Activated naive CD8-positive, alpha-beta T cell treated with anti-CD3 and anti-CD28 coated beads for 36 hours (primary cell): ENCODE measurements at places on chromosomes 2 and 18.

- peaks cover 35% of the 10 kb centered on the region for H3K27me3 ChIP-seq
- peaks cover 19% of the 10 kb centered on the region for H3K4me1 ChIP-seq
- no peaks in the 10 kb centered on the region for H3K36me3 ChIP-seq
These were observed at the start of gene SPIRE1 for GRCh38 chr18:12657684-12658425. Gene SPIRE1, minus strand, starts transcription at chr18:12658107. Its CDS starts 241 bp downstream, at chr18:12657866.

DNA sequence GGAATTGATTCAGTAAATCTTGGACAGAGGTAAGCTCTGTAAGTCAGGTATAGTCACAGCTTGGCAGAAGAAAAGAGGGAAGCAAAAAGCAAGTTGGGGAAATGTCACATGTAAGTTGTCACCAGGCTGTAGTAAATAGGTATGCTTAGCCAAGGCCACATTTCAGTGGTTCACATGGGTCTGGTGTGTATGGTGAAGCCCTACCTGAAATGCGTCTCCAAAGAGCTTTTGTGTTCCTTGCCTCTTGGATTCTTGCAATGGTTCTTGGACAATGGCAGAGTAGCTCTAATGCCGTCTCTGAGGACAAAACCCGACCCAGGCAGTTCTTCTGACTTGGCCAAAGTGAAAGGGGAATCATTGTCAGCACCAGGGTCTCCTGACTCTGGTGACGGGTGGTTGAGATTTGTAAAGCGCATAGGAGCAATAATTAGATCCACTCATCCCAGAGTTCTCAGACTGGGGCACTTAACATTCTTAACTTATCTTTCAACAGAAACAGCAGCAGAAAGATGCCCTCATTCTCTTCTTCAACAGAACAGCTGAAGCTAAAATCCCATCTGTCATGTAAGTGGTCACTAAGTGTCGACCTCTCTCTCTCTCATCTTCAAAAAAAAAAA, 34.4 kb upstream of the RPL37A start:
- H3K36me3 ChIP-seq, result peaks cover 2% of the 10 kb centered on the region
- no peaks in the 10 kb centered on the region for H3K4me1 ChIP-seq
- H3K27ac ChIP-seq, result no peak overlapping the region
- no peak for DNase-seq

GRCh38 chr2:189698020-189698887, 23.8 kb downstream of the ANKAR start:
- no peak overlapping the region for H3K27ac ChIP-seq
- peak overlapping the region; percentile 14 for H3K4me3 ChIP-seq
- H3K36me3 ChIP-seq, result no peaks in the 10 kb centered on the region
- no peaks in the 10 kb centered on the region for H3K27me3 ChIP-seq

- no peaks in the 10 kb centered on the region for H3K27me3 ChIP-seq
- H3K4me1 ChIP-seq, result peaks cover 2% of the 10 kb centered on the region
- H3K27ac ChIP-seq, result no peak overlapping the region
These were observed 13.2 kb upstream of the RAPGEF4 start for GRCh38 chr2:172722481-172722880.

DNA sequence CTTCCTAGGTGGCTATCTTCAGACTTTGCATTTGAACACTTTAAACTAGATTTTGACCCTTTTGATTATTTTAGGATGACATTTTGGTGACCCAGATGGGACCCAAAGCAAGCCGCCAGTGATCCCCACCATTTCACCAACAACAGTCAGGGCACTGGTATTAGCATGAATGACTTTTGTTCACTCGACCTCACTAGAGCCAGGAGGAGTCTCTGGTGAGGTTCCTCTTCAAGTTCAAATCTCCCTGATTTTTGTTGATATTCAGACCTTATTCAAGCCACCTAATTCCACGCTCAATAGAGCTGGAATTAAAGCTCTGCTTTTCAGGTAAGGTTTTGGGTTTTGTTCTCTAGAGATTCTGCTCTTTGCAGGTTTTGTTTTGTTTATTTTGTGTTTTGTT, 202.3 kb downstream of the MREG start:
- H3K4me3 ChIP-seq, result peak overlapping the region; percentile 34
- no peak overlapping the region for H3K27ac ChIP-seq
- no peaks in the 10 kb centered on the region for H3K27me3 ChIP-seq
- no peaks in the 10 kb centered on the region for H3K36me3 ChIP-seq
- H3K4me1 ChIP-seq, result peaks cover 13% of the 10 kb centered on the region

DNA sequence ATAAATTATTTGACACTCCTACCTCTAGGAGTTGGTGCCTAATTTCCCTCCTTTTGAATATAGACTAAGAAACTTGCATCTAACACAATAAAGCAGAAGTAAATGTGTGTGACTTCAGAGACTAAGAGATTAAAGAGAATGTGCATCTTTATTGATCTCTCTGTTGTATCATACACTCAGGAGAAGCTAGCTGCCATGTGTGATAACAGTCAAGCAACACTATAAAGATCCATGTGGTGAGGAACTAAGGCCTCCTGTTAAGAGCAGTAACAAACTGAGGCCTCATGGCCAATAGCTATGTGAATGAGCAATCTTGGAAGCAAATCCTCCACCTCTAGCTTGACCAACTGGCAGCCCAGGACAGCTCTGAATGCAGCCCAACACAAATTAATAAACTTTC, 3.4 kb downstream of the FANCL start:
- H3K27me3 ChIP-seq, result peaks cover 8% of the 10 kb centered on the region
- H3K4me3 ChIP-seq, result no peak overlapping the region
- no peak overlapping the region for H3K27ac ChIP-seq
- peaks cover 24% of the 10 kb centered on the region for H3K36me3 ChIP-seq
- DNase-seq, result no peak

DNA sequence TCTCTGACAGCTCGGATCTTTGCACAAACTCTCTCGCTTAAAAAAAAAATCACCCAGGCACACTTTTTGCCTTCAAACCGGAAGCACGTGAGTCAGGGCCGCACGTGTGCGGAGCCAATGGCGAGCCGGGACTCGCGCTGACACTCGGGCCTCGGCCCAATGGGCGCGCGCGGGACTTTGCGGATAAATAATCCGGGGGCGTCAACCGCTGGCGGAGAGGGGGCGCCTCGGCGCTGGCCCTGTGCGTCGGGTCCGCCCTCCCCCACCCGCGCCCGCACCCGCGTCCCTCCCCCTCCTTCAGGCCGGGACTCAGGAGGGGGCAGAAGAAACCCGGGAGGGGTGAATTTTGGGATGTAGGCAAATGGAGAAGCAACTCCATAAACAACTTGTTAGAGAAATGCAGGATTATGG, 319 bp upstream of the EN1 start:
- peak overlapping the region; percentile 50 for H3K4me3 ChIP-seq
- no peak for DNase-seq

DNA sequence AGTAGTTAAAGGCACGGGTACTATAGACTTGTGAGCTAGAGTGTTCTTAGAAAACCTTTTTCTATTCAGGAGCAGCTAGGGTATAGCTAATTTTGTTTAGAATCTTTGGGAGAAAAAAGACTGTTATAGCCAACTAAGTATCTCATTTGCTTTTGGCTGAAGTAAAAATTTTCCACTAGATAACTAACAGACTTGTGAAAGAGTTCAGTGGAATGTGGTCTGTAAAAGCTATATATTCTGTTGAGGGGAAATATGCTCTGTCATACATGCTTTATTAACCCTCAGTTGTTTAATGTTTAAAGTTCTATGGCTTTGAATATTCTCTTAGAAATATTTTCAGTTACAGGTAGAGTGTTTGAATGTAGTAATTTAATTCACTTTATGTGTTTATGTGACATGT, 49.7 kb downstream of the RIF1 start:
- H3K4me3 ChIP-seq, result no peak overlapping the region
- H3K36me3 ChIP-seq, result peaks cover 45% of the 10 kb centered on the region
- no peaks in the 10 kb centered on the region for H3K4me1 ChIP-seq
- no peak for DNase-seq
- no peaks in the 10 kb centered on the region for H3K27me3 ChIP-seq
- H3K27ac ChIP-seq, result no peak overlapping the region

DNA sequence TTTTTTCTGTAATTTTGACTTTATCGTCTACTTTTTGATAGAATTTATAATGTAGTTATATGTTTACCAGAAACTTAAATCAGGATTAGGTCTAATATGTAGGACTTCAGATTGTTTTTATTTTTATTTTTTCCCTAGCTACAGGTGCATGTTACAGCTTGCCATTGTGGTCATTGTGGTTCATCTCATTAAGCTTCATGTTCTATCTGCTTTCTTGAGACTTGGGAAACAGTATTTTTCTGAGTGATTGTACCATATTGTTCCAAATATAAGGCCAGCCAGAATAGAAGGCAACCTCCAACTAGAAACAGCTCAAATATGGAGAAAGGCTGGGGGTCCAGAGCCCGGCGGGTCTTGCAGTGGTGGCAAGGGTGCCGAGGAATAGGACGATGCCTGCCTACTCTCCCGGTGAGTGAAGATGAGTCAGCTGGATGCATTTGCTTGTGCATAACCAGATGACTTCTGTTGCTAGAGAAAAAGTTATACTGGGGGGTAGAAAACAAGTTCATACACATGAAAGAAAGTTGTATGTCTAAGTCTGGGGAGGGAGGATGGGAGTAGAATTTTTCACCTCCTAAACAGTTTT, 188.4 kb downstream of the CCDC85A start:
- no peaks in the 10 kb centered on the region for H3K27me3 ChIP-seq
- no peak for DNase-seq
- no peaks in the 10 kb centered on the region for H3K36me3 ChIP-seq
- no peak overlapping the region for H3K27ac ChIP-seq
- no peaks in the 10 kb centered on the region for H3K4me1 ChIP-seq

DNA sequence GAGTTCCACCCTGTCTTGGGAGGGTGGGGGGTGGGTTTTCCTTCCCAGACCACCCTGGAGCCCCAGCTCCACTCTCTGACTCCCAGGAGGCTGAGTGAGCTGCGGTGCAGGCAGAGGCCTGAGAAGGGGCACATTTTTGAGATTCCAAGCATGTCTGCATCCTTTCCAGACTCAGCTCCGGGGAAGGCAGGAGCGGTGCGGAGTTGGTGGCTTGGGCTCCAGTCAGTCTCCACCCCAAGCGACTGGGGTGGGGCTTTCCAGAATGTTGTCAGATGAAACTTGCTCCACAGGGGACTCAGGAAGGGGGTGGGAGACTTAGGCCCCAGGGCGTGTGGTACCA, 44.2 kb upstream of the HS6ST1 start:
- H3K4me3 ChIP-seq, result no peak overlapping the region
- no peaks in the 10 kb centered on the region for H3K4me1 ChIP-seq
- H3K36me3 ChIP-seq, result no peaks in the 10 kb centered on the region

GRCh38 chr2:231648579-231649174, 56.0 kb downstream of the TEX44 start:
- no peak overlapping the region for H3K4me3 ChIP-seq
- no peak overlapping the region for H3K27ac ChIP-seq
- peak; percentile 66 for DNase-seq
- no peaks in the 10 kb centered on the region for H3K27me3 ChIP-seq
- H3K4me1 ChIP-seq, result peaks cover 4% of the 10 kb centered on the region
- no peaks in the 10 kb centered on the region for H3K36me3 ChIP-seq

- peak overlapping the region; percentile 90 for H3K27ac ChIP-seq
- H3K36me3 ChIP-seq, result peaks cover 72% of the 10 kb centered on the region
- no peak overlapping the region for H3K4me3 ChIP-seq
- DNase-seq, result peak; percentile 43
- H3K27me3 ChIP-seq, result no peaks in the 10 kb centered on the region
These were observed 64.4 kb downstream of the NCK2 start for GRCh38 chr2:105809097-105809473.
